ENCODE measurements at places on chromosomes 6 and 20.

GRCh38 chr20:13580707-13581106, 58.0 kb downstream of the TASP1 start:
- no peak for DNase-seq

DNA sequence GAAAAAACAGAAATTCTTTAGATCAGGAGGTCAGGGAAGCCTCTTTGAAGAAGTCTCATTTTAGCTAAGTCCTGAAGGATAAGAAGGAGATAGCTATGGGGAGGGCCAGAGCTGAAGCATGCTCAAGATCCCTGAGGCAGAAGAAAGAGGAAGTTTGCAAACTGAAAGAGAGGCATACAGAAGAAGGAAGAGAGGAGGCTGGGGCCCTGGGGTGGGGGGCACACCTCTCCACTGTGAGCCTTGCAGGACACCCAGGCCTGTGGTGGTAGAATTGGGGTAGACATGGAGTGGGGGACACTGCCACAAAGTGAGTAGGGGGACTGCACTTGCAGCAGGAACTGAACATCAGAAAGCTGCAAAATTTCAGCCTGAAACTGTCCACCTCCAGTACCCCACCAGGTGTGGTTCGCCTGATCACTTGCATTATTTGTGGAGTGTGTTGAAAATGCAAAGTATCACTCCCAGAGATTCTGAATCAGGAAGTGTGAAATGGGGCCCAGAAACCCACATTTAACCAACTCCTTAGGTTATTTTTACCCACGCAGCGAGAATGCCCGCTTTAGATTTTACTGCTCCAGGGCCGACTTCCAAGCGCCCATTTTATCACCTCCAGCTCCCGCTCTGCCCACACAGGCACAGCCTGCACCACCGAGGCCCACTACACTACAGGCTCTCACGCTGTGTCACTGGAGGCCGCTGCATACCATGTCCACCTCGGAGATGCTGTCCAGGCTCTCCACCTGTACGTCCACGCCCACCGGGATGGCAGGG, 44.0 kb downstream of the GABRR2 start:
- no peak for DNase-seq

DNA sequence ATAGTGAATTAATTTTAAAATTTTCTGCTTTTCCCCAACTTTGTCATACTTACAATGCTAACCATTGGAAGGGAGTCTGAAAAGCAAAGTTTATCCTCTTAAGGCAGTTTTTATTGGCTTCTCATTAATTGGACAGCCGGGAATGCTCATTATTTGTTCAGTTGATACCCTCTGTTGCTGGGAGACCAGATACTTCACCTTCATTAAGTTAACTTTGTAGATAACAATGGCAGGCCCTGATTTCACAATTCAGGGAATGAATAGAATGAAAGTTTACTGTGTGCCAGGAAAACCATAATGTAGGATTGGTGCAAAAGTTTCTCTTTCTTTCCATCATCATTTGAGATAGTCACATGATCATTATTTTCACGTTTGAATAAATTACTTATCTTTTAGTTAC, 49.0 kb downstream of the COL19A1 start:
- DNase-seq, result no peak

DNA sequence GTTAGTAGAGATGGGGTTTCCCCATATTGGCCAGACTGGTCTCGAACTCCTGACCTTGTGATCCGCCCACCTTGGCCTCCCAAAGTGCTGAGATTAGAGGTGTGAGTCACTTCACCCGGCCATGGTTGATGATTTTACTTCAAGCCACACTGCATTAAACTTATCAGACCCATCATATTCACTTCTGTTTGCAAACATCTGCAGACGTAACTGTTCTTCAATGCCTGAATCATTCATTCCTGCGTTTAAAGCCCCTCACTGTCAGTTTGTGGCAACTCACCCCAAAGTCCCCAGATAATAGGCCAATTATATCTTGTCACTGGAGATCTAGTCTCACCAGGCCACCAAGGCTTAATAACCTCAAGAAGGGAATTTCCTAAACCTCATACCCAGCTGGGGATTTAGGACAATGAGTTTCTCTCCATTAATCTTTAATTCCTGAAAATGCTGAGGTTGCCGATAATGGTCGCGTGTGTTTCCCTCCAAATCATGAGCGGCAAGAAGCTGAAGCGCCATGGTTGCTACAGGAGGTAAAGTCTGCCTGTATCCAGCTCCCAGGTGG, 229.6 kb downstream of the LY86 start:
- no peak for DNase-seq

DNA sequence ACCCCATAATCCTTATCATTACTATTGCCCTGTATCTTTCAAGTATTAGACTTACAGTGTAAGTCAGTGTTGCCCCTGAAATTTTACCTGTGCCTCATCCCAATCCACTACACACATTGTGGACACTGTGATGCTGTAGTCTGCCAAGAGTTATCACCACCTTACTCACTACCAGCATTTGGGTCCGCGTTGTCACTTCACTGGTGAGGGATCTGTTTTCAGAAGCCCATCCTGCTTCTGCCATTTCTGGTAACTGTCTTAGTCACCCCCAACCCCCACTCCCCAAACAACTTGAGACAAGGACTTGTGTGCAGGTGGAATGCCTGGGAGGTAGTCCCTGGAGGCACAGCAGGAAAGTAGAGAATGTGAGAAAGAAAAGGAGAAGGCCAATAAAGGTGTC, 6.0 kb upstream of the RAB44 start:
- DNase-seq, result no peak

- DNase-seq, result no peak
Observed at GRCh38 chr20:29427201-29428060, 1830.0 kb upstream of the DEFB115 start.
